ENCODE measurements at places on chromosomes 2 and 18.

DNA sequence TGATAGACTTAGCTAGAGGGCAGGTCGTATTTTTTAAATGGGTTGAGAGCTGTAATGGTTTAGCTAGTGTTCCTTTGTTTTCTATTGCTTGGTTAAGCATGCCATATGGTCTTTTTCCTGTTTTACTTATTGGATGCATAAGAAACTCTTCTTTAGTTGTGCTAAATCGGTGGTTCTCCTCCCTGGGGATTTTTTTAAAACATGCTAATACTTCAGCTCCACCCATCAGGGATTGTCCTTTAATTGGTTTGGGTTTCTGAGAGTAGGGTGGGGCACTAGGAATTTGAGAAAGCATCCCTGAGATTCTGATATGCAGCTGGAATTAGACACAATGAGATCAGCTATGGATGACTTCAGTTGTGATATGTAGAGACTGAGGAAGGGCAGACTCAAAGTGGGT lies 497.2 kb downstream of the THSD7B start:
- DNase-seq, result peak; percentile 74

DNA sequence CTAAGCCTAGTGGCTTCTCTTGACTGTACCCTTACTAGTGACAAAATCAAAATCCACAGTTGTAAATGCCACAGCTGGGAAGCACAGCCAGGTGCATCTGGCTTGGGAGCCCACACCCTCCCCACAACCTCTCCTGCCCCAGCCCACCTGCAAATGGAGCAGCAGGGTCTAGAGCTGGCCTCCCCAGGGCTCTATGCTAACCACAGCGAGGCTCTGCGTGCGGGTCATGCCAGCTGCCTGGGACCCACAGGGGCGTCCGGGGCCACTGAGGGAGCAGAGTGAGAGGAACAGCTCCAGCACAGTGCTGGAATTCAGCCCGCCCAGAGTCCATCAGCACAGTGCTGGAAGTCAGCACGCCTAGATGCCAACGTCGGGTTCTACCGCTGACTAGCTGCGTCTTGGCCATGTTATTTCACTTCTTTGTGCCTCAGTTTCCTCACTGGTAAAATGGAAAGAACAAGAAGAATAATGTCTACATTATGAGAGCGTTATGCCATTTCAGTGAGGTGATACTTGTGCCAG lies 109.1 kb upstream of the ID2 start:
- DNase-seq, result no peak

GRCh38 chr2:38533757-38534545 lies 68.8 kb downstream of the HNRNPLL start:
- no peak for DNase-seq

- no peak for DNase-seq
Observed at GRCh38 chr2:175161-175786, 88.6 kb downstream of the SH3YL1 start.

GRCh38 chr18:24538414-24539264 lies 78.2 kb downstream of the HRH4 start:
- DNase-seq, result no peak

DNA sequence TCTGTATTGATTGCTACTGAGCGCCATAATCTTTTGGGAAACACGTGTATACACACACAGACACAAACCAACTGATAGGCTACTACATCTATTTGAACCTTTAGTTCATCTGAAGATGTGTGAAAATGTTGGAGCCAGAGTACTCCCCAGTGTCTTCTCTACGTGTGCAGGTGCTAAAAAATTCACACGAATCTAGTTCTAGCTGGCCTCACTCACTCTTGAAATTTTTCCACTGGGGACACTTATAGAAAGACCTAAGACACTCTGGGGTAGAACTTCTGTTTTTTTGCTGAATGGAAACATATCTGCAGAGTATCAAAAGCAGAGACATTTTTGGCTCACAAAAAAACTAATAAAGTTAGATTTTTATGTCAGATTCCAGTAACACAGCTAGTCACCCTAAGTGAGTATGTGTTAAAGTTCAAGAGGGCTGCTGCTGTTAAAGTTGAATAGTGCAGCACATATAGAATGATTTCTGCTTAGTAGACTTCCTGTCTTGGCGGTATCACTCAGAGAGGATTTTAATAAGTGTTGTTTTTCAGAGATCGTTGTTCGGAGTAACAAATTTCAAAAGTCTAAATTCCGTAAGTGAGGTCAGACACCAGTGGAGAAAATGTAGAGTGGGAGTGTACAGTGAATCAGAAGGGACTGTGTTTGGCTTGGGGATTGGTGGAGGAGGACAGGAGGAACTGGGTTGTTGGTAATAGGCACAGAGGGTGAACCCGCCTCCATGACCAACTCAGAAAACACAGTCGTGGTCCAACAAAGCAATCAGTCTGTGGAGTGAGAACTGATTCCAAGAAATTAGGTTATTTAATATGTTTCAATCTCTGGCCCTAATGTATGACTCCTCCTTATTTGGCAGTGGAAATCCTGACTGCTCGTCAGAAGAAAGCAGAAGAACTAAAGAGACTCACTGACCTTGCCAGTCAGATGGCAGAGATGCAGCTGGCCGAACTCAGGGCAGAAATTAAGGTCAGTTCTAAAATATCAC lies 43.1 kb downstream of the KCTD18 start:
- DNase-seq, result no peak

- DNase-seq, result no peak
Observed at GRCh38 chr18:45218436-45218835, 396.8 kb upstream of the SLC14A2 start.

All from NCI-H2171 (cell line).